ENCODE measurements at places on chromosomes 5 and 9.

GRCh38 chr5:2103940-2104339 is 221.2 kb upstream of the IRX4 start:
- DNase-seq, result no peak

GRCh38 chr5:15234911-15235310 is 265.1 kb upstream of the FBXL7 start:
- DNase-seq, result no peak

- DNase-seq, result no peak
Observed at GRCh38 chr9:101516655-101517054, 17.0 kb upstream of the RNF20 start.

DNA sequence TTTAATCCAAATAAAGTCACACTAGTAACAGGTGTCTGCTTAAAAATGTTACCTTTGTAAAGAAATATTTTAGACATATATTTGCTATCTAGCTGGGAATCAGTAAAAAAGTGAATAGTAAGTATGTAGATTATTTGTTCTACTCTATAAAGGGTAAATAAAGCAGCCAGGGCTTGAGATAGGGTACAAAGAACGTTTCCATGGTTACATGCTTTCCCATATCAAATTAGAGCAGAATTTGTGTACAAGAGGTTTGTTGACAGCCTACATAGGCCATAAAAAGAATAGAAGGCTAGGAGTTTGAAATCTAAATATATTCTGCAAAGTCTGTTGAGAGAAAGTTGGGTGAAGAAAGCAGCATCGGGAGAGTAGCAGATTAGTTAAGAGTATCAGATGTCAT is 160.9 kb upstream of the POU5F2 start:
- DNase-seq, result no peak

DNA sequence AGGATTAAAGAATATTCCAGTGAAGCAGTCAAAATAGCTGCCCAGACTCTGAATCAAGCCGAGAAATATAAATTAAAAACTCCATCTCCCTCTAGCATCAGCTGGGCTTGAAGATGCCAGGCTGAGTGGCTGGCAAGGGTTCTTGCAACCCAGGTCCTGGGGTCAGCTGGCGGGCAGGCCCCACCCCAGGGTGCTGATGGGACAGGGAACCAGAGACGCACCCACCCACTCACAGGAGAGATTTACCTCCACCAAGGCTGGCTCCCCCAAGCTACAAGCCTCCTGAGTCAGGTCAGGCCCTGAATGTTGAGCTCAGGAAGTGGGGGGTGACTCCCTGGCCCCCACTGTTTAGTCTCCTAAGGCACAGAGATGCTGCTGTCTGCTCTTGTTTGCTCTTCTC is 83.9 kb upstream of the HSPA9 start:
- no peak for DNase-seq

DNA sequence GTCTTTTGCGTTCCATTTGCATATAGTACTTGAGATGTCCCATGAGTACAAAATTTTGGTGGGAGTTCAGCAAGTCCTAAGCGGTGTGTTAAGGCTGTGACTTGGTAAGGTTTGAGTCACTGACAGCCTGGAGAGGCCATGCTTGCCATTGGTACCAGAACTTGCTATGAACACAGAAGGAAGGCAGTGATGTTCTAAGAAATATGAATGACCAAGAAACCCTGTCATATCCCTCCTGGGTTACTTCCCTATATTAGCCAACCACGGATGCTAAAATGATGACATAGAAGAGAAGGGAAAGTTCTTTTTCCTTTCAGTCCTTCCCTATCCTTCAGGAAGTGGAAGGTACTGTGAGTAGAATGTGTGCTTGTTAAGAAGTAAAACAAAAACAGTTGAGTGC is 136.7 kb downstream of the GCNT1 start:
- DNase-seq, result no peak

Measured in activated T-helper 1 cell treated with Interleukin-2 at 50 U/mL for 16 hours (primary cell).